ENCODE measurements at places on chromosomes 6 and 20.

DNA sequence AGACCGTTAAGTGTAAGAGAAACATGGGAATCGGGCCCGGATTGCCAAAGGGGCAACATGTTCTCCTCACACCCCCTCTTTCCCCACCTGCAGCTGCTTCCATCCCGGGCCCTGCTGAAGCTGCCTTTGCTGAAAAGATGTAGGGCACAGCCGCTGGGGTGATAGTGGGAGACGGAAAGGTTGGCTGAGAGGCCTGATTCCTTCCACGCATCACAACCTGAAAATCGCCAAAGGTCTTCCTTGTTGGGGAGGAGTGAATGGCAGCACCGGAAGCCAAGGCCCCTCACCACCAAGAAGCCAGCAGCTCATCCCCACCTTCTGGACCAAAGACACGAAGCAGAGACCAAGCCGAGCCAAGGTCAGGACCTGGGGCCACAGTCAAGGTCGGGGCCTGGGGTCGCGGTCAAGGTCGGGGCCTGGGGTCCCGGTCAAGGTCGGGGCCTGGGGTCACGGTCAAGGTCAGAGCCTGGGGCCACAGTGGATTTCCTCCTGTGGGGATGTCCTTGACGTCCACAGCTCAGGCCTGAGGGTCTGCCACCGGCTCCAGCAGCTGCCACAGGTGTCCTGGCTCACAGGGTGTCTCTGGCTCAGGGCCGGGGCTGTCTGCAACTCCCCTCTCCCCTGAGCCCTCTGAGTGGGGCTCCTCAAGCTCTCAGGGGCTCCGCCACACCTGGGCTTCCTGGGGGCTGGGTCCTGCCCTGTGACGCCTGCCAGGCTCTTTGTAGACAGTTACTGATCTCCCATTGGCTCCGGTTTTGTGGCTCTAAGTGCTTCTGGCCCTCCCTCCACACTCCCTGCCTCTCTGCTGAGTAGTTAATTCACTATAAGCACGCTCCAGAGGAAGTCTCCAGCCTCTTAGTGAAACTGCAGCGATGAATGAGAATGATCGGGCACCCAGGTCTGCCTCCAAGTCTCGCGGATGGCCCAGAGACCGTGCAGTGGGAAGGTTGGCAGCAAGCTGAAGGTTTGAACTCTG is 5.5 kb upstream of the CHRNA4 start:
- no peak for DNase-seq

DNA sequence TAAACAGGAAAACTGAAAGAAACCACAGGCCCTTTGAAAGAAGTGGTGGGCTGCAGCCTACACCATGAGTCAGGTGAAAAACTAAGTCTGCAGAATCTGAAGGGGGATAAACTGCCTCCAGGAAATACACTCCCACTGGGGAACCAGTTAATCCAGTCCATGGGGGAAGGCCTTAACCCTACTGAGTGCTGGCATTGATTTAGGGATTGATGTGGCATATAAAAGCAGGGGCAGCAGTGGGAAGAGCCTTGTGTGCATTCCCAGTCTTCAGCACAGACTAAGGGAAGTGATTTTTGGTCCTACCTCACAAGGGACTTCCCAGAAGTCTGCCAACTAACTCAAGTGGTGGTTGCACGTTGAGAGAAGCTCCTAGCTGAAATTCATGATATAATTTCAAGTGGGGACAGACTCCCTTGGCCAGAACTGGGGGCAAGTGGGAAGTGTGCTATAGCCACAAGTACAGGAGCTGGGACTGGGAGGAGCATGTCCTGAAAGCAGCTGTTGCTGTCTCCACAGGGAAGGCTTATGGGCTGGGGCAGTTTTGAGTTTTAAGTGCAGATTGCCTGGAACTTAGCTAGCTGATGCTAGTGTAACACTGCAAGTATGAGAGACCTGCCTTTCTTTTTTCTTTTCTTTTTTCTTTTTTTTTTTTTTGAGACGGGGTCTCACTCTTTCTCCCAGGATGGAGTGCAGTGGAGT is 31.2 kb downstream of the CITED2 start:
- no peak for DNase-seq

- DNase-seq: no peak
Observed at GRCh38 chr6:153138930-153139329, 7.8 kb upstream of the RGS17 start.

- no peak for DNase-seq
Observed at GRCh38 chr6:155706341-155706740, 250.7 kb upstream of the NOX3 start.

DNA sequence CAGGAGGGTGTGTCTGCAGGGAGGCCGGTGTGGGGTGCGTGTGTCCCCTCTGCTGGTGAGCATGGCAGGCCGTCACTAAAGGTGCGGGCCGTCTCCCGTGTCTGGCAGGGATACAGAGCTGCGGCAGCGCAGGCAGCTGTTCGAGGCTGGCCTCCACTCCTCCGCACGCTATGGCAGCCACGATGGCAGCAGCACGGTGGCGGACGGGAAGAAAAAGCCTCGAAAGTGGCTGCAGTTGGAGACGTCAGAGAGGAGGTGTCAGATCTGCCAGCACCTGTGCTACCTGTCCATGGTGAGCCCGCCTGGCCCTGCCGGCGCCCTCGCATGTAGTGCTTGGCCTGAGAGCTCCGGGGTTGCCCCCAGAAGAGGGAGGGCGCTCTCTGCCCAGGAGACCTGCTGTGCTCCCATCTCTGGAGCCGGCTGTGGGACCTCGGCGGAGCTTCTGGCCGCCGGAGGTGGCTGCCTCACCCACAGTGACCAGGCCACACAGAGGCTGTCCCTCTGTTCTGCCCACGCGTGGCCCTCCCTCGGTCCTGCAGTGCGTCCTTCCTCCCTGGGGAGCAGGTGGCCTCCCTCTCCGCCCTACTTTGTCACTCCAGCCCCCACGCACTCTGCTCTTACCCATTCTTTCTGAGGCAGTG is 149.6 kb downstream of the DTNBP1 start:
- DNase-seq: no peak

- DNase-seq: no peak
Observed at GRCh38 chr6:11653028-11653583, 115.6 kb downstream of the TMEM170B start.

DNA sequence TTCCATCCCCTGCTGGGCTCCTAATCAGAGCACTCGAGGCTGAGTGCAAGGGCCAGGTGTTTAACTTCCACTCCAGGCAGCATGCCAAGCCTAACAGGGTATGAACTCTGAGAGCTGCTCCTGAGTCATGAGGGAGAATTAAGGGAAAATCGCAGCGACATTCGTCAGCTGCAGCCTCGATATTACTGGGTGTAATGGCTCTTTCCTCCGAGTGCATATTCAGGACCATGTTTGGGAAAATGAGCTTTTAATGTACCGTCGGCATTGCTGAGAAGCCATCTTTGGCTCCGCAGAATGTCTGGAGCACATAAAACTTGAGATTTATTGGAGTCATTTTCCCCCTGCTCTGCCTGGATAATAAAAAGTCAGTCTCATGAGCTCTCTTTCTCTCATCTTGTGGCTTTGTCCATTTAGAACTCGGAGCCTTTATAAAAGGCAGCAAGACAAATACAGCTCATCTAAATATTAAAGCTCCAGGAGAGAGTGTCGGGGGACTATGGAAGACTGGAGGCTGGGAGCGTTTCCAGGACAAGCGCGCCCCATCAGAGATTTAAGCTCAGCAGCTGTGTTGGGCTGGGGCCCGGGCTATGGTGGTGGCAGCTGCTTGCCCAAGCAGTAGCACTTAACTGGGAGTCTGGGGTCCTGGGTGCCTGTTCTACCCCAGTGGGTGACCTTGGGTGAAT is 103.7 kb downstream of the TOX2 start:
- DNase-seq: no peak

DNA sequence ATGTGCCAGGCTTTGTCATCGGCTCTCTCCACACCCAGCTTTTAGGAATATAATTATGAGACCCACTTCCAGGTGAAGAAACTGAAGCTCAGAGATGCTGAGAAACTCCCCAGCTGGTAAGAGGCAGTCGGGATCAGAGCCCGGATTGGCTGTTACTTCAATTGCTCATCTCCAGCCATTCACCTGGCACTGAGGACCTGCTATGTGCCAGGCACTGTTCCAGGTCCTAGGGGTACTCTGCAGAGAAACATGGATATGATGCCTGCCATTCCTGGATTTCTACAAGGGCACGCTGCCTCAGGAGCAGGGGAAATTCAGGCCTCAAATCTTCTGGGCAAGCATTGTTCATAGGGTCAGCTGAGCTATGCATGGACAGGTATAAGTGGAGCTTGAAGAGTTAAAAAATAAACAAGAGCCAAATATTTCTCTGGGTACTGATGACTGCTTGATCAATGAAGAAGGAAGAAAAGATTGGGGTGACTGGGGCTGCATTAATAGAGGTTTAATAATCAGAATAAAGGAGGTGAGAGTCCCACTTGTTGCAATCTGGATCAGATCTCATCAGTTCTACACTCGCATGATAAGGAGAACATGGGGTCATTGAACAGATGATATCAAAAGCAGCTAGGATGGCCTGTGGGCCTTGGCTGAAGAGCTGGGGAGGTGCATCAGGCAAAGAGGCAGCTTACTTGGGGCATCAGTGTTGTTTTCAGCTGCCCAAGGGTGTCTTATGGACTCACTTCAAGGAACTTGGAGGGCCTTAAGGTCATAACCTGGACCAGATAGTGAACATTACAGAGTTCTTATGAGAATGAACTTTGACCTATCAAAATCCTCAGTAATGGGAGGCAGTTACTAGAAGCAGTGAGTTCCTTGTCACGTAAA is 80.9 kb upstream of the TOX2 start:
- no peak for DNase-seq

DNA sequence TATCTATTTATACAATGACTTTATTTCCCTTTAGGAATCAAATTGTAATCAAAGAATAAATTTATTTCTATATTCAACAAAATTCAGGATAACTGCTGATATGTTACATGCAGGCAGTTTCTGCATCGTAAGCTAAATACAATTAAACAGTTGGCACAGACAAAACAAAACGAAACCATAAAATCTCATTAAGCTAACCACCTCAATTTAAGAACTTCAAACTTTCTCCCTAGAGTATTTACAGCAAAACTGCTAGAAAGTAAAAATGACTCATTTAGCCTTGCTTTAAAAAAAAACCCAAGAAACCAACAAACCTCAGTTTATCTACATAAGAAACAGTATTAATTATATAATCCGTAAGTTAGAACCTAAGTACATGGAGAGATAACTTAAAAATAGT is 17.1 kb downstream of the SSR1 start:
- DNase-seq: no peak

GRCh38 chr6:157068691-157069324 is 254.5 kb downstream of the TMEM242 start:
- no peak for DNase-seq

GRCh38 chr20:834151-834746 is 734 bp downstream of the FAM110A start:
- DNase-seq: no peak

GRCh38 chr6:45026003-45026516 is 302.1 kb upstream of the RUNX2 start:
- no peak for DNase-seq

GRCh38 chr6:41630069-41630468 is 8.2 kb upstream of the MDFI start:
- no peak for DNase-seq

GRCh38 chr6:116072368-116072767 is 11.7 kb upstream of the FRK start:
- DNase-seq: no peak

GRCh38 chr6:92826633-92827032 is 592.7 kb downstream of the EPHA7 start:
- DNase-seq: no peak

DNA sequence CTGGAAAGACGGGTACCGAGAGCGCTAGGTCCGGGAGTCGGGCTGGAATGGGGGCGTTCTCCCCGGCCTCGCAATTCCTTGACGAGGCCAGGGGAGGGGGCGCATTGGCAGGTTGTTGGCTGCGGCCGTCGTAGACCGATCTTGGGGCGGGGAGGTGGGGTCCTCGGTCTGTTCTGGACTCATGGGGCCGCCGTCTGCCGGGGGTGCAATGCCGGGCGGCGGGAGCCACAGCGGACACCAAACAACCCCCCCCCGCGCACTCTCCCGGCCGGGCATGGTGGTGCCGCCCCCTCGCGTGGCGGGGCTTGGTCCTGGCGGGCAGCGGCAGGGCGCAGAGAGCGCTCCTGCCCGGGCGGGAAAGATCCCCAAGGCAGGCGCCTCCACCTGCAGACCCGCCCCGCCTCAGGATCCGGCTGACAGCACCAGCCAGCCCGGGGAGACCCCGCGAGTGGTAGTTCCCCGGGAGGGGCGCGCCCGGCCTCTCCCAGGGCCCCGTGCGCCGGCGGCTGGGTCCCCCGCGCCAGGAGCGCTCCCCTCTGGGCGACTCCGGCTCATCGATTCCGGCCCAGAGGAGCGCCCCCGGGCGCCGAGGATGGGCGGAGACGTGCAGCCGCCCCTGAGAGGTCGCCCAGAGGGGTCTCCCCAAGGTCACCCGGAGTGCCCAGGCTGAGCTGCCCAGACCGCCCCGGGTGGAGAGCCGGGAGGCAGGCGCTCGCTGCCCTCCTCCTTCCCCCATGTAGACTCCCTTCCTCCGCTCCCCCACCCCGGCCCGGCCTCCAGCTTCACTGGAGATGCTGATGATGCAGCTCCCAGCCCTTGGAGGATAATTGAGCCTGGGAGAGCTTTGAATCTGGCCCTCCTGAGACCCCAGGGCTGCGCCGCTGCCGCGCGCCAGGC is 709 bp downstream of the PPP1R16B start:
- DNase-seq: peak; percentile 38

DNA sequence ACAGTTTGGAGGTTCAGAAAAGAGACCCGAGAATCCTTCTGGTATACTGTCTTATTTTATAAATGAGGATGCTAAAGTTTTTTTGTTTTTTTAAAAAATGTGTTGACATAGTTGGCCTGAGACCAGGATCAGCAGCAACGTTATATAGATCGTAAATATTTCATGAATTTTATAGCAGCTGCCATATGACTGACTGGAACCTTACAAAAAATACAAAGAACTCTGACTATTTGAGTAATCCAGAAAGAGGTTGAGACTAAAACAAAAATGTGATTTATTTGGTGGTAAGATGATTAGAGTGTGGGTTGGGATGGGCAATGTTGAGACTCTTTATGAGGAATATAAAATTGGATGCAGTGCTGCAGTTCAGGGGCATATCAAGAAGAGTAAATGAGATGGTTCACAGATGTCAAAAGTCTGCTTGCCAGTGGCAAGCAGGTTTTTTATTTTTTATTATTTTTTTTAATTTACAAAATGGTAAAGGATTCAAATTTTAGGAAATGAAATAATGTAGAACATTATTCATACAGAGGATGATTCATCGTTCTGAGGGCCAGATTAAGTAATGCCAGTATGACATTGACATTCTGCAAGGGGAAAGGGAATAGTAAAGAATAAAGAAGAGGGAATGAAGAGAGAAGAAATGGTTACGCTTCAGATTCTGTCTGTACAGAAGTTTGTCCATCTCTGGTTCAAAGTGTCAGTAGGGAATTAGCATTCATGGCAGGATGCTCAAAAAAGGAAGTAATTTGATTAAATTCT is 58.5 kb downstream of the SCAF8 start:
- DNase-seq: no peak

DNA sequence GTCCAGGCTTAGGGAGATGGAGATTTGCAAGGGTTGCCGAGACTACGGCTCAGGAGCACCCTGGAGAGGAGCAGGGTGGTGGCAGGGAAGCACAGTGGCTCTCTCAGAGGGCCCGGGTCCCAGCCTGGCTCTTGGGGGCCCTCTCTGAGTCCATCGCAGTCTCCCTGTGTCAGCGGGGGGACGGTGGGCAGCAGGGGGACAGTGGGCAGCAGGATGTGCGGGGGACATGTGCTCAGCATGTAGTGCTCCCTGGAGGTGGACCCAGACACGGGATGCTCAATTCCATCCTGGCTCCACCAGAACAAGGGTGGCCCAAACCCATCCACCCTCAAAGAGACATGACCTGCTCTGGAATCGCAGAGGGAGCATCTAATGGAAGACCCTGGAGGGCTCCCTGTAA is 43.0 kb upstream of the ZBP1 start:
- no peak for DNase-seq

- DNase-seq: no peak
Observed at GRCh38 chr6:54041239-54041638, 70.0 kb upstream of the MLIP start.

GRCh38 chr6:142686507-142686887 is 258.5 kb downstream of the HIVEP2 start:
- DNase-seq: no peak
